Thoracic aorta (tissue), 2 donors: ENCODE measurements at places on chromosomes 16 and 17.

GRCh38 chr17:80645706-80646325, 101.2 kb downstream of the RPTOR start:
- no peak for DNase-seq

DNA sequence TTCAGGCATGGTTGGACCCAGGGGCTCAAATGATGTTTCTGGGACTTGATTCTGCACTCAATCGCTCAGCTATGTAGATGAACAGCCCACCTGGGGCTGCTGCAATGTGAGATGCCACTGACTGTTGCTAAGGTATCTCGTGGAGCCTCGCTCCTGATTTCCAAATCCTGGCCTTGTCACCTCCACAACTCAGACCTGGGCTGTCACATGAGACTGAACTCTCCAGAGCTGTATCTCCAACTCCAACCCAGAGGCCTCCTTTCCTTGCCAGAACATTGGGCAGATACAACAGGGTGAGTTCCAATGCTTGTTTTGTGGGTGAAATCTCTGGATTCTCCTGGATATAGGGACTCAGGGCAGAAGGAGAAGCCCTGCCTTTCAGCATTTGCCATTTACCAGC, 79.5 kb downstream of the GNAO1 start:
- no peak for DNase-seq

GRCh38 chr16:1414532-1415260, at the start of gene UNKL:
TSS of gene UNKL (minus strand) at chr16:1414704. CDS start at chr16:1414691, 13 bp downstream.
- no peak for DNase-seq

DNA sequence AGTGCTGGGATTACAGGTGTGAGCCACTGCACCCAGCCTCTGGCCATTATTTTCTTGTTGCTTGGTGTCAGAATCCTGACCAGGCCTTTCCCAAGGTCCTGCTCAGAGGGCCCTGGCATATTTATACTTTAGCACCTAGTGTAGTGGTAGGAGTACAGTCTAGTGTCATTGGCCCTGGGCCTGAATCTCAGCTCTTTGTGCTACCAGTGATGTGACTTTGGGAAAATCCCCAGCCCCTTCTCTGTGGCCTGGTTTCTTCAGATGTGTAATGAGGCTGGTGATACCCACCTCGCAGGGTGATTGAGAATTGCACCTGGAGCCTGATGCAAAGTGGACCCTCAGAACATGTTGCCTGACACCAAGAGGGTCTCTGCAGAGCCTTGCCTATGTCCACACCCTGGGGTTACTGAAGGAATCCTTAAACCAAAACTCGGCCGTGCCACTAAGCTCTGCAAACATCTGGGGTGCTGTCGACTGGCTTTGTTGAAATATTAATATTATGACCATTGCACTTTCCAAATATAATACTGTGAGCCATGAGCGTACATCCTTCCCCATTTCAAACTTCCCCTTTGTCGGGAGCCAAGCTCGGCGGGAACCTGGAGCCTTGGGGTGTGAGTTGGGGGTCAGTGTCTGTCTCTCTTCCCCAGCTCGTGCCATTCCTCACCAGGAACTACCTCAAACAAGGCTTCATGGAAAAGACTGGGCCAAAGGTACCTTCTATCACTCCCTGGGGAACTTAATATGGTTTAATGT, 18.0 kb upstream of the RNF135 start:
- DNase-seq: no peak

DNA sequence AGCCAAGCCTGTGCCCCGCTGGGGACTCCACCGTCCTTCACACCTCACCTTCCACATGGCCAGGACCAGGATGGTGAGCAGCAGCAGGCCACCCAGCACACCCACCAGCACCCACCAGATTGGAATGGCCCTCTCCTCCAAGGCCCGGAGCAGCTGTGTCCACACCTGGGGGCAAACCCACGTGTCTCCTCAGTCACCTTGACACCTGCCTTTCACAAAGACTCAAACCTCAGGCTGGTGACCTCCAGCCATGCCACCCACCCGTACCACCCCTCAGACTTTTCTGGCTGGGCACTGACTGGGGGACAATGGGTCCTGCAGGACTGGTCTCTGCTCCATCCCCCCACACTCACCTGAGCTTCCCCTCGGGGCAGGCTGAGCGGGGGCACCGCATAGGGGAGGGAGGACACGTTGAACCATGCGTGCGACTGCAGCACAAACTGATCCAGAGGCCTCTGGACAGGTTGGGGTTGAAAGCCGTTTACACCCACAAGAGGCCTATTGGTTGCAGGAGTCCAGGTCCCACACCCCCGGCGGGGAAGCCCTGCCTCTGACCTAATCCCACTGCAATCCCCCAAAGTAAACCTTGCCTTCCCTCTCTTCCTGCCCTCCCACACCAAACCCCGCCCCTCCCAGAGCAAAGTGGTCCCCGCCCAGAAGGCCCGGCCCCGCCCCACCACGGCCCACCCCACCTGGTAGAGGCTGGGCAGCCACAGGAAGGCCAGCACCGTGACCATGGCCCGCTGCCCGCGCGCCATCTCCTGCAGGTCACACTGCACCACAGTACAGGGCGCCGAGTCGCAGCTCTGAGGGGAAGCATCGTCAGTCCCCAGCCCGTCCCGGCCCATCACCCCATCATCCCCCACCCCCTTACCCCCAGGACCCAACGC, 10.9 kb upstream of the FAM171A2 start:
- DNase-seq: no peak
